Non-pigmented ciliary epithelial cell (primary cell): ENCODE measurements at places on chromosomes 12 and 14.

- DNase-seq, result no peak
Measured at GRCh38 chr12:47422611-47423010, 283.2 kb downstream of the RPAP3 start.

GRCh38 chr12:80156306-80156705 is 57.0 kb downstream of the OTOGL start:
- no peak for DNase-seq

- DNase-seq, result no peak
Measured at GRCh38 chr14:98592611-98593170, 679.3 kb downstream of the BCL11B start.

DNA sequence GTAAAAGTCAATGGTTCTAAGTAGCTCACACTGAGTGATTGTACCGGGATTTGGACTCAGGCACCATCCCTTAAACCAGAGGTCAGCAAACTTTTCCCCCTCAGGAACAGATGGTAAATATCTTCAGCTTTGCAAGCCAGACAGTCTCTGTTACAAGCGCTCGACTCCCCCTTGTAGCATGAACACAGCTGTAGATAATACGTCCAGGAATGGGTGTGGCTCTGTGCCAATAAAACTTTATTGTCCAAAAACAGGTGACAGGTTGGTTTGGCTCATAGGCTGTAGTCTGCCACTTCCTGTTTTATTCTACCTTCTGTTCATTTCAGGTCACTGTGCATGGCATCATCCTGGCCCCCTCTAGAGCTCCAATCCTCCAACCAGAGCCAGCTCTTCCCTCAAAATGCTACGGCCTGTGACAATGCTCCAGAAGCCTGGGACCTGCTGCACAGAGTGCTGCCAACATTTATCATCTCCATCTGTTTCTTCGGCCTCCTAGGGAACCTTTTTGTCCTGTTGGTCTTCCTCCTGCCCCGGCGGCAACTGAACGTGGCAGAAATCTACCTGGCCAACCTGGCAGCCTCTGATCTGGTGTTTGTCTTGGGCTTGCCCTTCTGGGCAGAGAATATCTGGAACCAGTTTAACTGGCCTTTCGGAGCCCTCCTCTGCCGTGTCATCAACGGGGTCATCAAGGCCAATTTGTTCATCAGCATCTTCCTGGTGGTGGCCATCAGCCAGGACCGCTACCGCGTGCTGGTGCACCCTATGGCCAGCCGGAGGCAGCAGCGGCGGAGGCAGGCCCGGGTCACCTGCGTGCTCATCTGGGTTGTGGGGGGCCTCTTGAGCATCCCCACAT is 7.6 kb downstream of the BDKRB1 start:
- no peak for DNase-seq

- no peak for DNase-seq
Measured at GRCh38 chr12:68977335-68977734, 44.4 kb upstream of the CPM start.

DNA sequence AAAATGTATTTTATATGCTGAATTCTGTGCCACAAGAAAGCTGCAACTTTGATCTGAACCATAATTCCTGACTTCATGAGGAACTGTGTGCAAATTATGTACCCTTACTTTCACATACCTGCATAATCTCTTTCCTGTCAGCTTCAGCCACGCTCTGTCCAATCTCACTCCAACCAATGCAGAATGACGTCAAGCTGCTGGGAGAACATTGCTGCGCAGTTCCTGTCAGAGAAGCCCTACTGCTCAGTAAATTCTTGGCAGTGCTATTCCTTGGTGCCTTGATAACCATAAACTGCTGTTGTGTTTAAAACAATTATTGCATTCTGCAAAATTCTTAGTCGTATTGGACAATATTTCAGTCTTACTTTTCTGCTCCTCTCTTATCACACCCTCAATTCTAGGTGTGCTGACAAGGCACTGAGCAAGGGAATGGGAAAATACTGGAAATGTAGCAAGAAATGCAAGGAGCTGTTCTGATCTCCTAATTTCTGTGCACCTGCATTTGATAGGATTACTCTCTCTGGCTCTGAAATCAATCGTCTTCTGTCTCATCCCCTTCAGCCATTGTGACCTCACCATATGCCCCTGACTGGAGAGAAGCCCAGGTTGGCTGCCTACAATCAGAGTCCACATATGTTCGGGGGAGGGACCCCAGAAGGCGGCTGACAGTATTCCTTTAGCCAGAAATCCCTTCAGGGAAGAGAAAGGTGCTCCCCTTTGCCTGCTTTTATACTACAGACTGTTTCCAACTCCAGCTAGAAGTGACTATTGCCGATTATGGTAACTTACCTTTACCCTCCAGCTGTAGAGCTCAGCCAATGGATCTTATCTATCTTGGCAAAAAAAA is 274.9 kb upstream of the NOVA1 start:
- DNase-seq, result no peak

DNA sequence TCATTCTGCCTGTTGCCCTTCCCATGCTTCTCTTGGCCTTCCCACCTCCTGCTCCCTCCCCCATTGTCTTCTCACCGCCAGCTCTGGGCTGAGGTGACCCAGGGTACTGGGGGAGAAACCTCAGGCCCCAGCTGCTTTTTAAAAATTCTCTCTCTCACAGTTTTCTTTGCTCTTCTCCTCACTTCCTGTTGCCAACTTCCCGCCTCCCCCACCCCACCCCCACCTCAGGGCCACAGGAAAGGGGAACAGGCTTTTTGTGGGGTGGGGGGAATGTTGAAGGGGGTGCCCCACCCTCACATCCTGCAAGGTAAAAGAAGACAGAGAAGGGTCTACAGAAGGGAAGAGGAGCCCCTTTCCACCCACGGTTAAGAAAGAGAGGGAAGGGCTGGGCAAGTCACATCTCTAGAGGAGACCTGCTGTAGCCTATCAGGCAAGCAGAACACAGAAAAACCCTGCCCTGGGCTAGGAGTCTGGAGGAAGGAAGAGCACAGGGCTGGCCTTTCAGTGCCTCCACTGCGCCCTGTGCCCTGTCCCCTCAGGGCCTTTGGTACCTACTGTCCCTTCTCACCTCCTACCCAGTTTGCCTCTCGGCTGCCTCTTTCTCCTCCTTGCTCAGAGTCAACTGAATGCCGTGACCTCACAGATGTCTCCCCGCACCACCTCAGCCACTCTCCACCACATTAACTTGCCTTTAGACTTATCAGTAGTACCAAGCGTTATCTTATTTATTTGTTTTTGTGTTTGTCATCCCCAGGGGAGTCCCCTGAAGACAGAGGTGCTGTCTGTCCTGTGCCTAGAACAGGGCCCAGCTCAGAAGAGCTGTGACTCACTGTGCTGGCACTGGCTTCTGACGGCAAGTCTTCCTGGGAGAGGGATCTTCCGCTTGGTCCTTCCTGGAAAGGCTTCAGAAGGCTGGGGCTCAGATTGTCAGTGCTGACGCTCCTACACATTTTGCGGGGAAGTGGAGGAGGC is 1.7 kb downstream of the ARHGAP9 start:
- DNase-seq, result no peak

DNA sequence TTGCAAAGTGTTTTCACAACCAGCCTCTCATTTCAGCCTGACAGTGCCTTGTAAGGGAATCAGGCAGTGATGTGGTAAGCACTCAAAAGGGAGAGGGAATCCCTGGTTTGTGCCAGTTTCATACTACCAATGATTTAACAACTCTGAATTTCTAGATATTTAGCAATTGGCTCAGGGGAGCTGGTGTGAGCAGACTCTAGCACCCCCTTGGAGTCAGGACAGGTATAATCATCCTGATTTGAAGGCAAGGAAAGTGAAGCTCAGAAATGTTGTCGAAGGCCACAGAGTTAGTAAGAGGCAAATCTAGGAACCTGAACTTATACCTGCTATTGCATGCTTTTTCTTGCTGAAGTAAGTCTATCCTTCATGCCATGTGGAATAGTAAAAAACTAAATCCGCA is 63.1 kb upstream of the DACT1 start:
- no peak for DNase-seq

GRCh38 chr14:25120261-25120660 is 70.3 kb upstream of the STXBP6 start:
- no peak for DNase-seq

- DNase-seq, result no peak
Measured at GRCh38 chr12:2284857-2285256, 232.1 kb downstream of the CACNA1C start.

DNA sequence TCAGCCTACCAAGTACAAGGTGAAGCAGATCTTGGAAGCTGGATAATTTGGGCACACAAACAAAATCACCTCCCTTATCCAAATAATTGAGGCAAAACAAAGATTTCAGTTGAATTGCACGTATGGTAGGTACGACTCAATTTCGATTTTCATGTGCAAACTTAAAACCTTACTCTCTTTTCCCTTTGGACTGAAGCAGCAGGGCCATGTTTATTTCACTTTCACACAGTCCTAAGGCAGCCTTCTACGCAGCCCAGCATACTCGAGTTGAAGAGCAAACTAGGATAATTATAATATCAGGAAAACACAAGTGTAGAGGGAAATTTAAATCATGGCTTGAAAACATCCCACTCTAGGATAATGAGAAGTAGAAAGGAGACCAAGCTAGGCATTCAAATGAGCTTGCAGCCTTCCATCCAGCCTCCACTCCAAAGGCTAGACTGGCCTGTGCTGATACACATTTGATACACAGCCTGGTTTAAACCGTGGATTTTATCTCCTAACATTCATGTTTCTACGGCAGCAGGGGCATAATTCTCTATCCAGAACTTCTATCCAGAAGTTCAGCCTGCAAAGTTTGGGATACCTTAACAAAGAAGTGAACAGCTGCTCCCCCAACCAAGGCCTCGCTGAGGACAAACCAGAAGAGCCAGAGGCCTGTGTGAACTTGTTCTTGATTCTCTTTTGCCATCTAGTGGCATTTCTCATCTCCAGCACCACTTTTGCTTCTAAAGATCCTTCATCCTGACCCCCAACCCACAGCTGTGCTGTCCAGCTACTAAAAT is 2.4 kb upstream of the RNASE7 start:
- no peak for DNase-seq

DNA sequence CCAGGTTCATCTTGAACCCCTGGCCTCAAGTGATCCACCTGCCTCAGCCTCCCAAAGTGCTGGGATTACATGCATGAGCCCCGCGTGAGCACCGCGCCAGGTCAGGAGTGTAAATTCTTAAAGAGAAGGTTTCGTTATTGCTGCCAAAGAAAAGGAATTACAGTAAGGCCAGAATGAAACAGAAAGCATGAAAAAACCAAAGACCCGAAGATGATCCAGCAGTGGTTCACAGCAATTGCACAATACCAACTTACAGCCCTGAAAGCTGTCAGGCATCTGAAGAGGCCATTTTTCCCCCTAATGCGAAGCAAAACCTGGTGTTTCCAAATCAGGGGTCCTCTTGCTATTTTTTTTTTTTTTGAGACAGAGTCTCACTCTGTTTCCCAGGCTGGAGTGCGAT is 10.3 kb downstream of the RBM23 start:
- DNase-seq, result no peak

DNA sequence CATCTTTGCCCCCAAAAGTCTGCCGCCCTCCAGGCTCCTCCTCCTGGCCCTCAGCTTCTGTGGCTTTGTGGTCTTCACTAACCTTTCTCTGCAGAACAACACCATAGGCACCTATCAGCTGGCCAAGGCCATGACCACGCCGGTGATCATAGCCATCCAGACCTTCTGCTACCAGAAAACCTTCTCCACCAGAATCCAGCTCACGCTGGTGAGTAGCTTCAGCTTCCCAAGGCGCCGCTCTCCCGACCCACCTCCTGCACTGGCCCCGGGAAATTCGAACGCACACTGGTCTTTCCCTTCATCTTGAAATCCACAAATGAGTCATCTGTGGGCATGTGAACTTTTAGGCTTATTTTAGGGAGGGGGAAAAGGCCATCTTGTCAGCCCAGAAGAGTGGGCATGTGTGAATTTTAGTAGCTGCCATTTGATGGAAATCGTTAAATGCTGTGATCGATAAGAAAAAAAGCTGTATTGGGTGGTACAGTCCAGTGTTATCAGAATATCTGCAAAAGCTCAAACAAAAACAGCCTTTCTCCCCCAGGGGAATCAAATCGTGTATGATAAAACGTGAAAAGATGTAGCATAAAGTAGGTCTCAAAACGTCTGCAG is 700 bp downstream of the SLC35E3 start:
- DNase-seq, result no peak

GRCh38 chr12:91171476-91171875 is 11.1 kb downstream of the DCN start:
- DNase-seq, result no peak

DNA sequence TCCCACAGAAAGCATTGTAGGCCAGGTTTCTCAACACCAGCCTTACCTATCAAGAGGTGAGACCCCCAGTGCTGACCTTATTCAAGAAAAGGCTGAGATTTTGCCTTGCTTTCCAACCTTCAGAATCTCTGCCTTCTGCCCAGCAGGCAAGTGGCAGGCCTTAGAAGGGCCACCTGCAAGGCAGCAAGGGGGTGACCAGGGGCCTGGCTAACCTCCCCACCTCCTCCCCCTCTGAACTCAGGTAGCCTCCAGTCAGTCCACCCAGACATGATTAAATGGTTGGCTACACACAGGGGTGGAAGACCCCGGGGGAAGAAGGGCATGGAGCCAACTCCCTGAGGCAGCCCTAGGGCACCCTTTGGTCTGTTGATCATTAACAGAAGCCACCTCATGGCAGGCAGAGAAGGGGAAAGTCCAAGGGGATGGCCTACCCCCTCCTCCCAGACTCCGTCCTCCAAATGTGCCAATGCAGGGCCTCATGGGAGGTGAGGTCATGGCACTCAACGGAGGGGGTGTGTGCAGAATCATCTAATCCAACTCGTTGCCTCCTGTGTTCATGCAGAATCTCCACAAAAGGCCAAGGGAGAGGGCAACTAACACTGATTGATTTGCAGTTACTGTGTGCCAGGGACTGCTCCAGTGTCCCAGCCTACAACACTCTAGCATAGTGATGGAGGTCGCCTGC is 8.5 kb downstream of the ZFP36L1 start:
- DNase-seq, result no peak

- no peak for DNase-seq
Measured at GRCh38 chr14:36022765-36023410, 153.6 kb downstream of the PTCSC3 start.

DNA sequence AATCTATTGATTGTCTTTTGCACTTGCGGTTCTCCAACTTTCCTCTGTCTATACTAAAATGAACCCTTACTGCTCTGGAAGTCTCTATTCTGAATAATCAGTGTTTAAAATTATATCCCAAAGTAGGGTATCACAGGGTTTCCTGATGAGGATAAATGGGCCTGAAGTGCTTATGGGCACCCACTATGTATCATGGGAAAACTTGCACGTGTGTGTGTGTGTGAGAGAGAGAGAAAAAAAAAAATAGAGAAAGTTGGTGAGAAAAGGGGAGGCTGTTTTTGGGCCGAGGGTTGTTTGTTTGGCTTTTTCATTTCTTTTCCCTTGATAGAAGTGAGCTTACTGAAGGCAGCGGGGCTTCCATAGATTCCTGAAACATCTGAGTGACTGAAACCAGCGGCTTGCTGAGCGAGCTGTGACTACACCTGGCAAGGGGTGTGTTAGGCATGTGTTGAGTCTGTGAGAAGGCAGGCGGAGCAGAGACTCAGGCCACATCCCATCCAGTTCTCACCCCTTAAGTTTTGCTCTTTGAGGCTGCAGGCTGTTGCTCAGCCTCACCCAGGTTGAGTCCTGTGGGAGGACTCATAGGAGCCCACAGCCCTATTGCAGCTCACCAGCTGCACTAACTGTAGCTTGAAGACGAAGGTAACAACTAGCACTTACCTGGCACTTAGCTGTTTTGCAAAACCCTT is 17.2 kb downstream of the PPFIBP1 start:
- DNase-seq, result no peak
